ENCODE measurements at places on chromosomes 1 and 21. TPM values are rescaled to one million over a fixed set of nuclear protein-coding genes. Genes with fewer than 3 reads are reported as not detected.

- DNase-seq = no peak
These were observed 63.8 kb downstream of the ARHGEF10L start for GRCh38 chr1:17603091-17603841.

DNA sequence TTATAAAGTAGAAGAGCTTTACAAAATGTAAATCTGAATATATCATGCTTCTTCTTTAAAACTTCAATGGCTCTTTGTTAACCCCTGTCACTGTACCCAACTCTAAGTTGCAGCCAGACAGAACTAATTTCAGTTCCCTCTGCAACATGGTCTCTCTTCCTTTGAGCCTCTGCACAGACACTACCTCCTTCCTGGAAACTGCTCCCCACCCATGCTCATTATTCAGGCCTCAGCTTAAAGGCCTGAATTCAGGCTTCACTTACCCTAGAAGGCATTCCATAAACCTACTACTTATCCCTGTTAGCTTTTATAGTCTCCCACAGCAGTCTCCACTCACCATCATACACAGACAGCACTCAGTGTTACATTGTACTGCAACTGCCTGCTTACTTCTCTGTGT lies 2.6 kb upstream of the EEIG2 start:
- DNase-seq = no peak

DNA sequence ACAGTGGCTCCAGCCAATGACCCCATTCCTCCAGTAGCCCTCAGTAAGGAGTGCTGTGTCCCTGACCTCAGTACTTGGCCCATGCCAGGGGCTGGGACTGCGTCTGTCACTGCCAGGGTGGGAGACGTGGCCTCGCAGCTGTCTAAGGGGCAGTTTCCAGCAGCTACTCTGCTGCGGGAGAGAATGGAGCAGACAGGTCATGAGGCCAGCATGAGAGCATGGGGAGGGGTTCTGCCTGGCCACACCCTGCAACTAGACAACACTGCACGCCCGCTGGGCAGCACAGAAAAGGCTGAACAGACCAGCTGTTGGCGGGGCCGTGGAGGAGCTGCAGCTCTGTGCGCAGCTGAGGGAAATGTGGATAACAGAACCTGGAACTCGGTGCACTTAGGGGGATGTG lies 91.6 kb upstream of the COL6A1 start:
- peak; percentile 54 for DNase-seq

GRCh38 chr1:943545-944340 lies 15.3 kb downstream of the NOC2L start:
- DNase-seq = no peak

- no peak for DNase-seq
These were observed 79.5 kb downstream of the EVI5 start for GRCh38 chr1:92705446-92705845.

GRCh38 chr1:17765444-17766411 lies 10.6 kb downstream of the ACTL8 start:
- DNase-seq = no peak

DNA sequence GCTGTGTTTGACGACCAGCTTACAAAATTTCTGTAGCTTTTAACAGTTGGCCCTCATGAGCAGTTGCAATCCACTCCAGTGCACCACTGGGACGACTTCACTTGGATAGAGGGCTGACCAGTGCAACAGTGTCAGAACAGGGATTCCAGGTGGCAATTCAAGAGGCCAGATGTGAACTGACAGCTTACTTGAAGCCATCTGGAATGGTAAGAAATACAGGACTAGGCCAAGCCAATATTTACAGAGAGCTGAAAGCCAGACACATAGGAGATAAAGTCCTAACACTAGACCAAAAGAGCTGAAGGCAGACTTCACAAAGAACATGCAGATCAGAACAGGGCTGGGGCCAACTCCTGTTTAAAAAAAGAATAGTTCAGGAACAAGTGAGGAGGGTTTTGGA lies 93.5 kb upstream of the NFIA start:
- no peak for DNase-seq

DNA sequence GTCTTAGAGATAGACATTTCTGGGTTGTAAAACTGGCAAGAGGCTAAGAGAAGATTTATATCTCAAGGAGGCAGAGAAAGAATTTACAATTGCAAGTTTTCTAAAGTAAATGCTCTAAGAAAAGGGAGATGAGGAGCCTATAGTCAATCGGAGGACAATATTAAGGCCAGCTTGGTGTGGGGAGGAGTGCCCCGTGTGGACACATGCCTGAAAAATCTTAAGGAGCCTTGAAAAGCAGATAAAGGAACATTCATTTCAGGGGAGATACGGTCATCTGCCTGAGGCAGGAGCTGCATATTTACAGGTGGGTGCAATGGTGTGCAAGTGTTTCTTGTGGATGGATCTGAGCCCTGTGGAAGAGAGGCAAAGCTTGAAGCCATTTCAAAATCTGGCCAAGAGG lies 25.6 kb downstream of the FCRL2 start:
- no peak for DNase-seq

DNA sequence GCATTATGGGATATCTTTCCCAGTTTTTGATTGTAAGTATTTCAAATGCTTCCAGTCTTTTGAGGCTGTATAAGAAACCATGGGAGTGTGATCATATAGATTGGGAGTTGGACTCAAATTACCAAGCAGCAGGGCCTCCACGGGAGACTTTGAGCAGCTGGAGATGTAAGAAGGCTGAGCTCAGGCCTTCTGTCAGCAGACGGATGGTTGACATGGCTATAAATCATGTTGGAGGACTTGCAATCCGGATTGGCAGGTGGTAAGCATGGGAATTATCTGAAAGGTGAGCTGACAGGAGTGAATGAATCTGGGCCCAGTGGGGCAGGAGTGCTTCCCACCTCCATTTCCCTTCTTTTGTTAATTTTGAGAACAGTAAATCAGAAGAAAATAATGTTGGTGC lies 83.2 kb upstream of the PPM1J start:
- DNase-seq = no peak

- DNase-seq = peak; percentile 89
These were observed at the start of gene COL6A1 for GRCh38 chr21:45981151-45982091. TSS of gene COL6A1 (plus strand) at chr21:45981770. CDS start at chr21:45981851, 81 bp downstream.

- no peak for DNase-seq
These were observed 180.9 kb downstream of the TNR start for GRCh38 chr1:175562452-175562851.

GRCh38 chr1:33653226-33653625 lies 180.8 kb downstream of the ZSCAN20 start:
- peak; percentile 70 for DNase-seq

DNA sequence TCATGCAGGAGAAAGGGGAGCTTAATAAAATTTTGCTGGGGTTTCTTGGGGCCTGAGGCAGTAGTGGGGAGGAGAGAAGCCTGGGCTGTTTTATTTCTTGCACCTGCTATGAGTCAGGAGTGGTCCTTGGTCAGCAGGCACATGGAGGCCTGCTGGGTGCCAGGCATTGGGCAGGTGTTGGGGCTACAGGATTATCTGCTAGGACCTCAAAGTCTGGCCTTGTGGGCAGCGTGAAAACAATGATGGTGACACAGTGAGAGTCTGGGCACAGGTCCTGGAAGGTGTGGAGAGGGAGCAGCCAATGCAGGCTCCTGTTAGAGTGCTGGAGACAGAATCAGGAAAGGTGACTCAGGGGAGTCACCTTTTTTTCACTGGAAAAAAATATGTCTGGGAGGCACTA lies 17.2 kb downstream of the ROR1 start:
- no peak for DNase-seq

DNA sequence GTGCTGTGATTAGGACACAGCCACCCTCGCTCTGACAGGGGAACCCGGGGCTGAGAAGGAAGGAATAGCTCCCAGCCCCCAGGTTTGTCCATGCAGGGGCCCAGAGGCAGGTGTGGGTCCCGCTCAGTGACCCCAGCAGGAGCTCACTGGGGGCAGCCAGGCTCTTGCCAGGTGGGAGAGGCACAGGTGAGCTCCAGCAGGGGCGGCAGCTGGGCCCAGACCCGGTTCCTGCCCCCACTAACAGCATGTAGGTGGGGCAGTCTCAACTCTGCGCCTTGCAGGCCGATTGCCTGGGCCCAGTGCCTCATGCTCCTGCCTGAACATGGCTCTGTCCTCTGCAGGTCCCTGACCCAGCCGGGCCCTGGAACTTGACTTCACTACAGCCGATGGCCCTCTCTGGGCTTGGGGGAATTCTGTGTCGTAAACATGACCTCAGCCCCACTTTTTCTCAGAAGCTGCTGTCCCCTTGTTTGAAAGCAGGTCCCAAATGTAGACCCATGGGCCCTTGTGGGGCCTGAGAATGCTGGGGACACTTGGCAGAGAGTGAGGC lies 127.0 kb downstream of the PRDM16 start:
- DNase-seq = no peak

DNA sequence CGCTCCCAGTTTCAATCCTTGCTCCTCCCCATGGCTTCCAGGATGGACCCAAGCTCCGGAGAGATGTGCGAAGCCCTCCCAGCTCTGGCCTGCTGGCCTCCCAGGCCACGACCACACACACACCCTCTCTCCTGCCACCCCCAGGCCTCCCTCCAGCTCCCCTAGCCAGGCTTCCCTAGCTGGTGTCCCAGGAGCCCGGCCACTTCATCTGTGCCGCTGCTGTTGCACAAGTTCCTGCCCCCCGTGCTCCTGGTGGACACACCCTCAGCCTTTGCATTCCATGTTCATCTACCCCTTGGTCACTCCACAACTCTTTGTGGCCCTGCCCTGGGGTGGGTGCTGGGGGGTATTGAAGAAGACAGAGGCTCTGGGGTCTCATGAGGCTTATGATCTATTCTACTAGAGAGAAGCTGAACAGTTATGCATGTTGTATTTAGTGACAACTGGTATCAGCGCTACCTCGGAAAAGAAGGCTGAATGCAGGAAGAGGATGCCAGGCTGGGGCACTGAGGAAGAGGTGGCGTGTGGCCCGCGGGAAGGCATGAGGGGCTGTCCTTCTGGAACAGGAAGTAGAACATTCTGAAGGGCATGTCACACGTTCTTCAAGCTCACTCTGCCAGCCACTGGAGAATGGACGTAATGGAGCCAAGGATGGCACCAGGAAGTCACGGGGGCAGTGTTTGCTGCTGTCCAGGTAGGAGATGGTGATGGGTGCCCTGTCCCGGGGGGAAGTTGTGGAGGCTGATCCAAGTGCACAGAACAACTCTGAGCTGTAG lies 172.4 kb downstream of the PSMG1 start:
- DNase-seq = peak; percentile 51

GRCh38 chr1:19635646-19636045 lies 8.5 kb upstream of the NBL1 start:
- no peak for DNase-seq

DNA sequence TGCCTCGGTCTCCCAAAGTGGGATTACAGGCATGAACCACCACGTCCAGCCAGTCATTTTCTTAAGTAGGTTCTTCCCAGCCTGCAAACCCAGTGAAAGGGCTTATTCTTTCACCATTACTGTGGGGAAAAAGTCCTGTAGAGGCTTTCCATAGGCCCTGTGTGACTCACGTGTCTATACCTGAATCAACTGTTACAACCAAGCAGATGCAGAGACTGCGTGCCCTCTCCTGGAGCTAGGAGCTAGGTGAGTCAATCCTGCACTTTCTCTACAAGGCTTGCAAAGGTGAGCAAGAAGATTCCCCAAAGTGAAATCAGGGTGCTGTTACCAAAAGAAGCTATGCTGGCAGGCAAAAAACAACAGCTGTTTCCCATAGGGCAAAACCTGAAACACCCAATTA lies 13.8 kb upstream of the MPZL1 start:
- DNase-seq = no peak

GRCh38 chr1:57671750-57672149 lies 247.9 kb upstream of the DAB1 start:
- DNase-seq = no peak

DNA sequence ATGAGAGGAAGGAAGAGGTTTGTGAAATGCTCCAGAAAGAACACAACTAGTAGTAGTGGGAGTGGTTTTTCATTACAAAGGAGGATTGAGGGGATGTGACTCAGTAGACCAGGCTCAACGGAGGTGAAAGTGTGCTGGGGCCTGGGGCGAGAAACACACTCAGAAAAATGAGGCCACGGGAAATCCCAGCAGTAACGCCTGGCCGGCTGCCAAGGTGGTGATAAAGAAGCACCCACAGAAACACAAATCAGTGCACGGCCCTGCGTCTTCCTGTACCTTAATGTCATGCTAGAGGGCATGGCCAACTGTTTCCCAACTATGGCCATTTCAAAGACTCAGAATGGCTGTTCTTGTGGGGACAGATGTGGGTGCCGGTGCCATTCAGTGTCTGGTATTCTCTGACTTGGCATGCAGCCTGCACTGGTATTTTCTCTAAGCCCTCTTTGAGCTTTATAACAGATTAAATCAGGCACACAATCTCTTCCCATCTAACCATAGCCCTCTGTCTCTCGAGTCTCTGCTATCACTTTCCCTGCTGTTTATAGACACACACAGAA lies 38.2 kb downstream of the URB2 start:
- peak; percentile 48 for DNase-seq

DNA sequence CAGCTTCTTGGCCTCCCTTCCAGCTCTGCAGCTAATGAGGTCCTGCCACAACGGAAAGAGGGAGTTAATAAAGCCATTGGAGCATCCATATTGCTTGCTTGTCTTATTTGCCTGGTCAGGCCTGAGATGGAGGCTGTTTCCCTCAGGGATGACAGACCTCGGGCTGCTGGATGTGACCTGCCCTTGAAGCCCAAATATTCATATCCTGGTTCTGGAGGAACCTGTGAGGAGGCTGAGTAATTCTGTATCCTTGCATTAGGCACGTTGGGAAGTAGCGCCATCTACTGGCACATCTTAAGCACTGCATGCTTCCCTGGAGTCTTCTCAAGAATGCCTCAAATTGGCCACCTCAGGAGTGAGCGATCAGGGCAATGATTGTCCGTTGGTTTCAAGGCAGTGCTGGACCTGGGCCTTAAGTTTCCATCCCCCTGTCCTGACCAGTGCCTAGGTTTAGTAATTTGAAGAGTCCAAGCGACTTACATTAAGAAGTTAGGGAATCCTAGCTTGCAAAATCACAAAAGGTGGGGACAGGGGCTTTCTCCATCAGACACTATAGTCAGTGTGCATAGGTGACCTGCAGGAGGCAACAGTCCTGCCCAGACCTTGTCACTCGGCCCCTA lies 13.8 kb upstream of the NASP start:
- DNase-seq = peak; percentile 56

Gene VCAM1
- 4.7 TPM for total RNA-seq

Gene SPRR2B
- not detected for total RNA-seq

Gene IL12RB2
- 0.37 TPM for total RNA-seq

Gene AMY1B
- total RNA-seq = not detected

Gene DNAJC6
- 3.6 TPM for total RNA-seq

Gene RHEX
- total RNA-seq = 1.0 TPM

Gene DNASE2B
- not detected for total RNA-seq

Gene LIN9
- total RNA-seq = 20.4 TPM

Gene RGS1
- 0.59 TPM for total RNA-seq

Gene TNFSF4
- total RNA-seq = 0.40 TPM

Gene PKP1
- total RNA-seq = 0.25 TPM

Gene OR14I1
- total RNA-seq = not detected
